Hepatocyte (in vitro differentiated cells): ENCODE measurements at places on chromosomes 1 and 21. TPM values are rescaled to one million over a fixed set of nuclear protein-coding genes. Genes with fewer than 3 reads are reported as not detected.

GRCh38 chr1:157562515-157562914, 10.2 kb upstream of the FCRL5 start:
- DNase-seq: no peak

DNA sequence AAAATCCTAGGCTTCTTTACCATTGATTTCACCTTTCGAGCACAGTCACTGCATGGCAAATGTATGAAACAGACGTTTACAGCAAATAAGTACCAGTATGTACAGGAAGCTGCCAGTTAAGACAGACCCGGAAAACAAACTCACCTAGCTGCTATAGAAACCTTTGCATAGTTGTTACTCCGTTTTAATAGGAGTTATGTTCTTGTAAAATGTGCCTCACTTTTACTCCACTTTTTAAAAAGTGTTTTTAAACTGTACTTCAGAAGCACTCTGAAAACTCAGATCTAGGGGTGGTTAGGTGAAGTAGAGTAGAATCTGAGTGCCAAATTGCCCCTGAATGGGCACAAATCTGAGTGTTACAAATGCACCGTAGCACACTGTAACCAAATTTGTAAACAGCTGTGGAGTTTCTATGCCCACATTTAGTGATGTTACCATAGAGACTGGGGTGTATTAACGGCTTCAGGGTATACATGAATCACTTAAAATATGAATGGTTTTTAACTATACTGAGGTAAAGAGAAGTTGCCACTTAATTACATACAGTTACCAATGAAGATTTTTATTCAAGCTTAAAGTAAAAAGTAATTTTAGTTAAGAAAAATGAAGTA, 30.7 kb downstream of the CNIH4 start:
- DNase-seq: no peak

- no peak for DNase-seq
These were observed 3.5 kb upstream of the RNF220 start for GRCh38 chr1:44401256-44402228.

G0S2 gene
- 37.0 and 38.3 TPM in 2 replicates for total RNA-seq

- DNase-seq: peak; percentile 85
These were observed 11.2 kb upstream of the CAPN2 start for GRCh38 chr1:223700942-223701637.

DNA sequence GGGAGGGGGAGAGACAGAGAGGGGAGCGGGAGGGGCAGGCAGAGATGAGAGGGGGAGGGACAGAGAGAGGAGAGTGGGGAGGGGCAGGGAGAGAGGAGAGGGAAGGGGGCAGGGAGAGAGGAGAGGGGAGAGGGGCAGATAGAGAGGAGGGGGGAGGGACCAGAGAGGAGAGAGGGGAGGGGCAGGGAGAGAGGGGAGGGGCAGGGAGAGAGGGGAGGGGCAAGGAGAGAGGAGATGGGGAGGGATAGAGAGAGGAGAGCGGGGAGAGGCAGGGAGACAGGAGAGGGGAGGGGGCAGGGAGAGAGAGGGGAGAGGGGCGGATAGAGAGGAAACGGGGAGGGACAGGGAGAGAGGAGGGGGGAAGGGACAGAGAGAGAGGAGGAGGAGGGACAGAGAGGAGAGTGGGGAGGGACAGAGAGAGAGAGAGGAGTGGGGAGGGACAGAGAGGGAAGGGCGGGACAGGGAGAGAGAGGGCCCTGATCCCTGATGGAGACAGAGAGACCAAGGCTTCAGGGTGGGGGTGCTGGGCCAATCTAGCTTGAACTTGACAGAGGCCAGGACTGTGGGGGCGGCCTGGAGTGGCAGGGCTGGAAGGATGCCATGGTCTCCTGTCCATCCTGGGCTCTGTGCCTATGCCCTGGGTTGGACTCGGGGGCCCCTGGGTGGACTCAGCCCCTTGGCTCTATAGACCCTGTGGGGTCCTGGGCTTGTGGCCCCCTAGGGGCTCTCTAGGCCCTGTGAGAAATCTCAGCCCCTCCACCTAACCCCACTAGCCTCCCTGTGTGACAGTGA, 43.6 kb downstream of the DMRTB1 start:
- peak; percentile 56 for DNase-seq

- peak; percentile 42 for DNase-seq
These were observed 57.6 kb downstream of the TRIM33 start for GRCh38 chr1:114453361-114453784.

DNA sequence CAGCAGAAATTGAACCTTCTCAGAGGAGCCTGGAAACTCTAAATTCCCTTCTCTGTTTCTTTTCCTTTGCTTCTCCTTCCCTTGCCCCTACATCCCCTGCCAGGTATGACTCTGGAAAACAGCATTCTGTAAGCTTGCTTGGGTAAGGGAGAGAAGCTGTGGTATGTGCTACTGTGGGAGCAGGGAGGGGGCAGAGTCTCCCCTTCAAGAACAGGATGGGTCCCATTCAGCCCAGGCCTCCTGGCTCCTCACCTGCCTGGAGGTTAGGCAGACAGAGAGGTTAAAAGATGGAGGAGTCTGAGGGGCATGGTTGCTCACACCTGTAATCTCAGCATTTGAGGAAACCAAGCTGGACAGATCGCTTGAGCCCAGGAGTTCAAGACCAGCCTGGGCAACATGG, 40.6 kb upstream of the UBE2U start:
- DNase-seq: no peak

MTMR11 gene
- total RNA-seq: 34.8 and 37.0 TPM in 2 replicates

ABCG1 gene
- total RNA-seq: 7.2 and 10.7 TPM in 2 replicates

DNA sequence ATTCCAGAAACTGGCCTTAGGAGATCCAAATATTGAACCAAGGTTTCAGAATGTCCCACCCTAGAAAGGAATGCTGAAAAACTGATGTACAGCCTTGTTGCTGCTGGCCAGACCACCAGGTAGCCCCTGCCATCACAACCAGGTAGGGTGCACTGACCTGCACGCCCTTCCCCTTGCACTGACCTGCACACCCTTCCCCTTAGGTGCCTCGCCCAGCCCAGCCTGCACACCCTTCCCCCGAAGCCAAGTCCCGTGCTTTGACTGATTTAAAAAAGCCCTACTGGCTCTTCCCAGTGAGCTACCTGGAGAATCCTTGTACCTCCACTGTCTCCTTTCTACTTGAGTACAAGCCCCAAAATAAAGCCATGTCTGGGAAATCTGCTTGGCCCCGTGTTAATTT, 26.3 kb upstream of the C1orf198 start:
- DNase-seq: no peak

- DNase-seq: peak; percentile 68
These were observed 10.7 kb downstream of the EPHA2 start for GRCh38 chr1:16145030-16145661.

GRCh38 chr21:25640202-25640942, 1.3 kb downstream of the JAM2 start:
- peak; percentile 22 for DNase-seq

DNA sequence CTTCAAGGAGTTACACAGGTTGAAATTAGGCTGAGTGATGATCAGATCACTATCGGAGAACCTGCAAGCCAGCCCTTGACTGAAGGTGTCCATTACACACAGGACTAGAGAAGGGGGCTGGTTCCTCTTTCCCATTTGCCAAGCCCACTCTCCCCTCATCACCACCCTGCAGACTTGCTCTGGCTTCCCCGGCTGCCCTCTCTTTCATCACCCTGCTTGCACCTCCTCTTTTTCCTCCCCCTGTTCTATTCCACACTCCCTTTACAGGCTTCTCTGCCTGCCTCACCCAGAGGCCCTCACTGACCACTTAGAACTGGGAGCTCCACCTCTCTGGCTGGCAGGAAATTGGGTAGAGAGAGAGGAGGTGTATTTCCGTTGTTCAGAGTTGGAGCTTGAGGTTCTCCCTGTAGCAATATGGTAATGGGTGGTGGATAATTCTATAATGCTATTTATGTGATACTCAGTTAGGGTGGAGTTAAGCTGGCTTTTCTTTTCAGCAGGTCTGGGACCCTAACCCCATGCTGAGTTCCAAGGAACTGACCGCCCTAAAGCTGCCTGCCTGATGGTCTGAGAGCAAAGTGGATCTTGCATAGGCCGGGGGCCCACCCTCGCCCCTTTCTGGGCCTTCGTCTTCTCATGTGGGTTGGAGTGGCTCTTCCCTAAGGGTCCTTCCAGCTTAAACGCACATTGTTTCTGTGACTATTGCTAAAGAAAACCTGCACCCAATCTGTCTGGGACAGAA, 111.8 kb upstream of the ADAR start:
- no peak for DNase-seq

GRCh38 chr1:87426463-87427249, 98.0 kb downstream of the LMO4 start:
- DNase-seq: no peak

GRCh38 chr1:14339288-14339687, 259.2 kb upstream of the KAZN start:
- DNase-seq: no peak

- DNase-seq: no peak
These were observed 47.9 kb downstream of the NCAM2 start for GRCh38 chr21:21046063-21046462.

DNA sequence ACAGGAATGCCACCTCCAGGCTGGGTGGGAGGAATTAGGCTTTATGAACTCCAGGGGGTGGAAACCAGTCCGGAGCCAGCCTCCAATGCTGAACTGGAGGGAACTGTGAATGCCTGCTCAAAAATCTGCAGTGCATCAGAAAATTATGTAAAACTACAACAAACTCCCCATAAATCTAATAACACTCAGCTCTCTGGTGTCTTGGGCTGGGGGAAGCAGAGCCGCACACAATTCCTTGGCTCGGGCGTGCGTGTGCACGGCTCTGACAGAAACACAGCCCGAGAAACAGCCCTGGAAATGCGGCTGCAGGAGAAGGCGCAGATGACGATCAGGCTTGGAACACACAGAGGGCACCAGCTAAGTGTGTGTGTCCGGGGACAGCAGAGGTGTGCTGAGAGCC, 127.6 kb upstream of the VAMP3 start:
- peak; percentile 45 for DNase-seq

OR2L5 gene
- not detected in 2 replicates for total RNA-seq

CFHR5 gene
- total RNA-seq: 0.56 and 0.77 TPM in 2 replicates

GRCh38 chr1:35111106-35111505, 31.9 kb downstream of the ZMYM1 start:
- DNase-seq: no peak

- no peak for DNase-seq
These were observed 139.1 kb upstream of the FMN2 start for GRCh38 chr1:239952348-239953308.

- no peak for DNase-seq
These were observed 602.2 kb upstream of the CXADR start for GRCh38 chr21:16910435-16911165.

VWA5B1 gene
- total RNA-seq: 0.24 and 0.33 TPM in 2 replicates

DNA sequence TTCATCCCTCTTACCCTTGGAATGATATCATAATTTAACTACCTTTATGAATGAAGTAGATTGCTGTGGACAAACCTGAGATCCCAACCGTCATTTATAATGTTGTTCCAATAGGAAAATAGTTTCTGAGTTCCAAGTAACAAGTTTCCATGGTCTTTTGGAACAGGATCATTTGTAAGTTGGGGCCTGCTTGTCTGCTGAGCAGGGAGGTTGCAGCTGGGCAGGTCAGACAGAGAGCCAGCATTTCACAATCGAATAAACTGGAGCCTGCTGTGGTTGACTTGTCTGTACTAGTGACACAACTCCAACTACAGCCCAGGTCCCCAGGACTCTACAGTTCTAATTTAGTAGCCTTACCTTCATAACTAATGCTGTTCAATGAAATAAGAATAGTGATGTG, 18.6 kb upstream of the RALGPS2 start:
- DNase-seq: peak; percentile 13

- DNase-seq: no peak
These were observed 6.0 kb downstream of the NUCKS1 start for GRCh38 chr1:205743977-205744376.

GRCh38 chr1:110787328-110788071, 85.4 kb upstream of the CD53 start:
- no peak for DNase-seq

CD53 gene
- 1.4 and 2.6 TPM in 2 replicates for total RNA-seq

GRCh38 chr1:145962157-145963102, 1.9 kb downstream of the ANKRD34A start:
- peak; percentile 31 for DNase-seq

- DNase-seq: no peak
These were observed 566.1 kb downstream of the LTN1 start for GRCh38 chr21:28426545-28426944.
